Endothelial cell (in vitro differentiated cells): ENCODE measurements at places on chromosomes 3 and 15. TPM values are rescaled to one million over a fixed set of nuclear protein-coding genes. Genes with fewer than 3 reads are reported as not detected.
A peak's percentile ranks its signal among the peaks of the same experiment; 100 is the strongest.

The EFCC1 gene
- 15.9 TPM for total RNA-seq

The PLA2G4E gene
- not detected for total RNA-seq

The MITF gene
- total RNA-seq, result 1.7 TPM

The SLC22A14 gene
- 0.36 TPM for total RNA-seq

The FHIT gene
- total RNA-seq, result 20.2 TPM

The SCG3 gene
- 37.0 TPM for total RNA-seq

The ACOX2 gene
- 1.1 TPM for total RNA-seq

GRCh38 chr3:46516521-46516920 lies 18.7 kb downstream of the RTP3 start:
- no peak for DNase-seq

DNA sequence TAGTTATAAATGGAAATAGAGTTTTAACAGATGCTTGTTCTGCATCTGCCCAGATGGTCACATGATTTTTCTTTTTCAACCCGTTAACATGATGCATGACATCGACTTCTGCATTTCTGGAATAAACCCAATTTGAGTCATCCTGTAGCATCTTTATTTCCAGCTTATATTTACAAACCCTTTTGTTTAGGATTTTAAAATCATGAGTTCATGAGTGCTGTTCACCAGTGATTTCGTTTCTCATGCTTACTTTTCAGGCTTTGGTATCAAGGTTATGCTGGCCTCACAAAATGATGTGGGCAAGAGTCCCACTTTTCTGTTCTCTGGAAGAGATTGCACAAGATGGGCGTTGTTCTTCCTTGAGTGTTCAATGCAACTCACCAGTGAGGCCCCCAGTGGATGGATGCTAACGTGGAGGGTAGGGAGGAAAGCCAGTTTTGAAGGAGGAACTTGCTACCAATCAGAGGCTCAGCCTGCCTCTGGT lies 5.2 kb downstream of the HRH1 start:
- DNase-seq, result no peak

- no peak for DNase-seq
These were observed 61.6 kb upstream of the SUCLG2 start for GRCh38 chr3:67715971-67716370.

DNA sequence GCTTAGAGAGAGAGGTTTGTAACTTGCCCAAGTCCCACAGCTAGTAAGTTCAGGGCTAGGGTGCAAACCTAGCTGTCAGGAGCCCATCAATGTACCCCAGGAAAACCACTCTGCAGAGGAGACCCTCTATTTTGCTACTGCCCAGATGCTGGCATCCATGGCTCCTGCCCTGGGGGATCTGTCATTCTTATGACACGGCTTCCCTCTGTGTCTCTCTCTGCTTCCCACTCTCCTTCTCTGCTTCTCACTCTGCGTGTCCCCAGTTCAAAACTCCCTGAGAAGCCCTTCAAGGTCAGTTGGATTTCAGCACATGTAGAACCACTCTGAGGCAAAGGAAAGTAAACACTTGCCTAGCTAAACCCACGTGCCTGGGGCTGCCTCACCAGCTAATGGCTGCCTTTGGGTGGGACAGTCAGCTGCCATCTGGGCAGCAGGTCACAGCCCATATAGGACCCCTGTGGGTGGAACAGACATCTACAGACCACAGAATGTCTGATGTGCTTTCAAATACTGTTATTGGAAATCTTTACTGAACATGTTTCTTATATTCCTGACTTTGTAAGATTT lies 29.4 kb upstream of the SLCO2A1 start:
- no peak for DNase-seq

DNA sequence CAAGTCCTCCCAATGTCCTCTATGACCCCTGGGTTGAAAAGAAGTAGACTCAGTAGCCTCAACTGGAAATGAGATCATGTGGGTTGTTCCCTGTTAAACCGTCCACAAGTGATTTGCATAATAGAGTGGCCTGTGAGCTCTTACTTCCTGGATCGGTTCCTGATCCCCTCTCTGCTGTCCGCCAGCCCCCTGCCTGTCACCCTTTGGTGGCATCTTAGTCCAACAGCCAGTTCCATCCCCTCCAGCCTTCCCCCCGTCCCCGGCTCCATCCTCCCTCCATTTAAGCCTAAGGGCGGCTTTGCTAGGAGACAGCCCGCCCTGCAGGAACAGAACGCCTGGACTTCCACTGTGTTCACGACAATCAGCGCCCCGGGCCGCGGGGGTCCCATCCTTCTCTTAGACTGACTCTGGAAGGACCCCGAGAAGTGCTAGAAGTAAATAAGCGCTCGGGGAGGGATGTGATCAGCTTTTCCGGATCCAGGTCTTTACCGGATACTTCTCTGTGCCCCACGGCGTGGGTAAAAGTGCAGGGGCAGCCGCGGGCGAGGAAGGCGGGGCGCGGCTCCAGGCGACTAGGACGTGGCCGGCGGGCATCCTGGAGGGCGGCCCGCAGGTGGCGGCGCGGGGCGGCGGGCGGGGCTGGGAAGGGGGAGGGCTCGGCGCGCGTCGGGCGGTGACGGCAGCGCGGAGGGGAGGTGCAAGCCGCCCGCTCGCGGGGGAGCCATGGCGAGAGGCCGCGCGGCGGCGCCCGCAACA lies 51.2 kb upstream of the ULK4 start:
- peak; percentile 75 for DNase-seq

GRCh38 chr3:142148044-142148791 lies 1.1 kb downstream of the TFDP2 start:
- DNase-seq, result no peak

DNA sequence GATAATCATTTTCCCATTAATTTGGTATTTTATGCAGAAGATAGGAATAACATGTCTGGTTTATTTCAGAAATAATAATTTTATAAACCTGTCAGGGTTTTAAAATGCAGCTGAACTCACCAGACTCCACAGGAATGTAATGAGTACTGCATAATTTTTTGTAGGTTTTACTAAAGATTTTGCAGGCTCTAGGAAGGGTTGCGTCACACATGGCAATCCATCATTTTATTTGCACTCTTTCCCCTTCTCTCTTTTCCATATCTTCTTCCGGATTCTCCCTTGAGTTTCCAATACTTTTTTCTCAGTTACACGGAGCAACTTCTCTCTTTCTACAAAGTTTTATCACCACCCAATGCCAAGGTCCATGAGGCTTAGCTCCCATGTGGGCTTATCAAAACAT lies 234.7 kb downstream of the NFKBIZ start:
- no peak for DNase-seq

DNA sequence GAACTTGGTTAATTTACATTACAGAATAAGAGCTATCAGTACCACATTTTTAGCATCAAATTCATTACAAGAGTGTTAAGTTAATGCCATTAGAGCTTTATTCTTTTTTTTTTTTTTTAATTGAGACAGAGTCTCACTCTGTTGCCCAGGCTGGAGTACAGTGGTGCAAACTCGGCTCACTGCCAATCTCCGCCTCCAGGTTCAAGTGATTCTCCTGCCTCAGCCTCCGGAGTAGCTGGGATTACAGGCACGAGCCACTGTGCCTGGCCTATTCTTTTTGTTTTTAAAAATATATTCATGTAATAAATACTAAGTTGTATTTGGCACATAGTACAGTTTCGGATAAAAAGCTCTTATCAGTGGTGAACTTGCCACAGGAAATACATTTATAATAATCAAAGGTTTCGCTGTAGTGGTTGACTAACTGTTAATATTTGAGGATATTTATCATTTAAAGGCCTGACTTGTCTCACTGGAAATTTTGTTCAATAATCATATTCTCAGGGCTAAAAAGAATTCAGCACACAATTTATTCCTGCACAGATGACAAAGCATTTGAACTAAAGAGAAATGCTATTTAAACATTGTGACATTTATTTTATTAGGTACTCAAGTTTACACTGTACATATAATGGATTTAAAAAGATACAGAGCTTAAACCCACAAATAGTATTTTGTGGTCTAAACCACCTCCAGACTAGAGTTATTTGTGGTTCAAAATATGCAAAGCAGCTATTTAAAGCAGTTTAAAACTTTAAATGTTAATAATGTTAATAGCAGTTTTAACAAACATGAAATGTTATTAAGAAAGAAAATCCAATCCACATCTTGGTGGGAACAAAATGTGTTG lies 6.1 kb upstream of the LEKR1 start:
- no peak for DNase-seq

GRCh38 chr3:121155028-121155427 lies 247.0 kb downstream of the STXBP5L start:
- DNase-seq, result no peak

DNA sequence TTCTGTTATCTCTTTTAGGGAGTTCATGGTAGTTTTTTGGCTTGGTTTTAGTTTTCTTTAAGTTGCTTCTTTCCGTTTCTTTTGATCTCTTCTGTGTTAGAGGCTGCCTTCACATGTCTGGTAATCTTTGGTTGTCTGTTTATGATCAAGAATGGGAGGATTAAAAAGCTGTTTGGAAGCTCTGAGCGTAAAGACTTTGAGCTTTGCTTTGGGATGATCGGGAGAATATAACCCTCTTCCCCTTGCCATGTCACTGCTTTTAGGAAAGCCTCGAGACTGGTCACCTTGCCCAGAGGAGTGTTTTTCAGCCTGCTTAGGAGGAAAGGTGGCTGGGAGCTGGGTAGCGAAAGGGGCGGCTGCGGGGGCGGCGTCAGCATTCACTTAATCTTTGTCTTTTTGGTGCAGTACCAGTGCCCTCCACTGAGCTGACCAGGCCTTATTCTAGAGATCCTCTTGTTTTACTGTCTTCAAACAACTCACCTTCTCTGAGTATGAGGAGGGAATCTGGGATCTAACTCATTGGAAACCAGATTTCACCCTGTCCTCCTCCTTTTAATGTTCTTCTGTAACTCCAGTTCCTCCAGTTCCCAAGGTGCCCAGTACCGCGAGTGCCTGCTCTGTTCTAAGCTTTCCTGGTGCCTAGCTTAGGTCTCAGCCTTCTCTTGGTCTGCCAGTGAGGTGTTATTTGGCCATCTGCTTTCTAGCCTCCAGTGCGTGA lies 15.5 kb downstream of the TATDN2 start:
- DNase-seq, result peak; percentile 59

DNA sequence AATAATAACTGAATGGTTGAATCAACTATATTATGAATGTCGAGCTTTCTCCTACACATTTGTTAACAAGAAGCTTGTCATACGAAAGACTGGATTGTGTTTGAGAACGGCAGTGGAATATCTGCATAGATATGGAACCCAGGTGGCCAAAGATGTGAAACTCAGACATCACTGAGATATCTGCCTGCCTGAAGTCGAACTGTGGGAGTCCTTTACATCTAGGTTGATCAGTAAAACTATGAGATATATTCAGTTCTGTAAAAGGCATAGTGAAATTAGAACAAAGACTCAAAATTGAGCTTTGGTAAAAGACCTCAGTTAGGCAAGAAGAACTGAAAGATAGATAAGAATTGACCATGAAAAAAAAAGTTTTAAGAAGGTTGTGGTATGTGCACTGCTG lies 41.5 kb upstream of the TOP2B start:
- DNase-seq, result no peak

GRCh38 chr3:133394561-133395311 lies 5.1 kb upstream of the BFSP2 start:
- DNase-seq, result no peak

DNA sequence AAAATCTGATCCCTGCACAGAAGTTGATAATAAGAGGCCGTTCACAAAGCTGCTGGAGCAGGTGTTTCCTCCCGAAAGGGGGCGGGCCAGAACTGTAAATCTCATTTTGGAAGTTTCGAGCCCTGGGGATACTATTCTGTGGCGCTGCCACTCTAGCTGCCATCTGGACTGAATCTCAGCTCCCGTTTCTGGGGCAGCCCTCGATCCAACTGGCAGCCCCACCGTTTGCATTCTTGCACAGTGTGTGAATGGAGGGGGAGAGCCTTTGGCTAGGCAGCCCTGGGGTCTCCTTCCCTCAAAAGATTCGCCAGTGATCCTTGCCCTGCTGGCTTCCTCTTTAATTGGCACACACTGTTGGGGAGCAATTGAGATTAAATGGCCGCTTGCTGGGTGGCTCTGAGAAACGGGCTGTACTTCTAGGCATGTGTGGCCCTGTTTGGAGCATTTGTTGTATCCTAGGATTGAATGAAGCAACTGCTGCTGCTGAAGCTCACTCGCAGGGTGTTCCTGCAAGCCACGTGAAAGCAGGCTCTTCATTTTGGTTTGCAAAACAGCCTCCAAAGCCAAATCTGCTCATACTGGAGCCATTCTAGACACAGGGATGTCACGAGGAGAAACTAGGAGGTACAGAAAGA lies 57.2 kb upstream of the TOPAZ1 start:
- no peak for DNase-seq

DNA sequence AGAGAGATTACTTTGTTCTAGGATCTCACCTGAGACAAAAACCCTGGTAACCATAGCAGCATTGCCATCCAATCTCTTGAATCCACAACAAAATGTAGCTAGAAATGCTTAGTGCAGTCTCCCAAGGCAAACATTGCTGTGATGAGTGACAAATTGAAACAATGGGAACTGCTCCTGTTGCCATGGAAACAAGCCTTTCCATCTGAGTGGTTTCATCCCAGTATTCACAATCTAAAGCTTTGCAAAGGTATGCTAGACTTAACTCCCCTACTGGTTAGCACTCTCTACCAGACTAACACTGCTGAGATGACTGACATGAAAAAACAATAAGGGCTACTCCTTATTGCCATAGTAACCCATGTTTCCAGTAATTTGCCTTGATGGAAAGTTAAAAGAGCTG lies 172.6 kb upstream of the CNTN3 start:
- peak; percentile 15 for DNase-seq

GRCh38 chr3:38575279-38575843 lies 74.1 kb downstream of the SCN5A start:
- no peak for DNase-seq

GRCh38 chr3:39278616-39278935 lies 1.3 kb downstream of the CX3CR1 start:
- DNase-seq, result no peak

GRCh38 chr15:95793231-95793630 lies 537.3 kb upstream of the NR2F2 start:
- no peak for DNase-seq
